Uterus (tissue), 4 donors: ENCODE measurements at places on chromosomes 2 and 18.

DNA sequence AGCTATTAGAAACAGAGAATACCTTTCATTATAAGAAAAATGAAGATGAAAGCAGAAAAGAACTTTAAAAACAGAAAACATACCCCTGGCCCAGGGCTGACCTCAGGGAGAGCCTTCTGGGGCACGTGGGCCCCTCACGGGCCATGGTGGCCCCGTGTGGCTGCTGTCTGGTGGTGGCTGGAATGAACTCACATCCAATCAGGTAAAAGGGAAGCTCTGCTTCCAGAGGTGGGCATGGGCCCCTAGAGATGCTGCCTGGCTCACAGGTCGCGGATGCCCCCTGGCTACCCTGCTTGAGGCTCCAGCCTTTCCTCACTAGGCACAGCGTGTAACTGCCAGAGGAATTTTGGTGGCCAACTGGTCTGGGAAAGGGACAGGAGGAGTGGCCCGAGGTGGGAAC is 16.6 kb downstream of the SNORC start:
- no peak for DNase-seq

DNA sequence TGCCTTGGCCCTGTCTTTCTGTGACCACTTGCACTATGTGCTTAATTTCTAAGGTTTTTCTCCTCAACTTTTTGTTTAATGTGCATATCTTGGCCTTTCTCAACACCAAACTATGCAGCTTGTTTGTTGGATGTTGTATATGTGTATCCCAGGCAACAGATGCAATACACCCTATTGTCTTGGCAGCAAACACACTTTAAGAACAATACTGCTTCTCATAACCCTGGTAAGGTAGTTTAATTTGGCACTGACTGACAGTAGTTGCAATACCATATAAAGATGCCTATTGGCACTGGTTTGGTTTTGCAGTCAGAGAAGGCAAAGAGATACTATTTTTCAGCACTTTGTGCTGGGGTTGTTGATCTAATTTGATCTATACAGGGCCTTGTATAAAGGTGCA is 360.7 kb upstream of the CWC22 start:
- DNase-seq: no peak

GRCh38 chr18:36757991-36758390 is 70.8 kb downstream of the TPGS2 start:
- no peak for DNase-seq

DNA sequence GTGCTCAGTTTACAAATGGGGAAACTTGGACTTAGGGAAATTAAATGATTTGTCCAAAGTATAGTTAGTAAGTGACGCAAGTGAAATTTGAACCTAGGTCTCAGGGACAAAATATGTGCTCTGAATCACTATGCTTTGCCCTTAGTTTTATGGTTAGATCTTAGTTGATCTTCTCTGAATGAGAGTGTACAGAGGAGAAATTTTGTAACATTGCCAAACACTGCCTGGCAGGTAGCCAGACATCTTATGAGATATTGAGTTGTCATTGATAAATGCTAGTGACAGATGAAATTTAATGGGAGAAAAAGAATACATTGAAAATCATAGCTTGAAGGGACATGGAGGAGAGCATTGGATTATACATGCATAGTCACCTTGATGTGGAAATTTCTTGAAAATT is 91.4 kb downstream of the GALNT1 start:
- no peak for DNase-seq

DNA sequence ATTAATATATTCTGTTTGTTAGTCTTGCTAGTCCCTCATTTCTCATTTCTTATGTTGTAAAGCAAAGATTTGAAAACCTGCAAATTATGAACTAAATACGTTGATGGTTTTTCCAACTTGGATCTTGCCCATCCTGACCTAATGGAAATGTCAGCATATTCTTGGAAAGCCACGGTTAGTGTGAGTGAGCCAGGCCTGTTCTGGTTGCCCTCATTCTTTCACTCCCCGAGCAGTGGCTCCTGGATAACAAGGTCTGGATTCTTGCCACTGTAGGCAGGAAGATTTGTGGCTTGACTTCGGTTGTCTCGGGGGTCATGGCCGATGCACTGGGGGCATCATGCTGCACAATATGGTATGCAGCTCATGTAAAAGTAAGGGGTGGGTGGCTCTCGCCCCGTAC is 359.1 kb downstream of the MEIS1 start:
- peak; percentile 39 for DNase-seq

GRCh38 chr18:45891806-45892205 is 66.3 kb downstream of the SIGLEC15 start:
- DNase-seq: no peak

GRCh38 chr2:63790906-63791305 is 50.8 kb upstream of the UGP2 start:
- DNase-seq: peak; percentile 21

GRCh38 chr2:133605011-133605765 is 36.9 kb upstream of the NCKAP5 start:
- DNase-seq: no peak

GRCh38 chr2:119523952-119524694 is at the start of gene SCTR:
Gene SCTR, minus strand, starts transcription at chr2:119524483. Its CDS starts 257 bp downstream, at chr2:119524226.
- no peak for DNase-seq

- no peak for DNase-seq
Observed at GRCh38 chr2:33673937-33674336, 74.8 kb upstream of the FAM98A start.

DNA sequence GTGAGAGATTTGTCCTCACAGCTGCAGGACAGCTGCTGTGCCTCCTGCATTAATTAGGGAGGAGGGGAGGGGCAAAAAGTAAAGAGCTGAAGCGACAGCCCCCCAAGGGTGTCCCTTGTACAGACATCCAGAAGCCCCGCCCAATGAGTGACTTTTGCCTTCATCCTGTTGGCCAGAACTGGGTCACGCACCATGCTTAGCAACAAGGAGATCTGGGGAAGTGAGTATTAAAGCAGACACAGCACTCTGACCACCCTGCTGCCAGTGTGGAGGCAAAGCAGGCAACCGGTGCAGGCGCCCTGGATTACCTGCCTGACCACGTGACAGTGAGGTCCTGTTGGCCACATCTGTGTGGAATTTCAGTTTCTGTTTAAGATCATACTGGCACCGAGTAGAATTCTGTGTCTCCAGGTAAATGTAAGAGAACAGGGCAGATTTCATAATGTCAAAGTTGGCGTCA is 21.5 kb upstream of the BIN1 start:
- no peak for DNase-seq

DNA sequence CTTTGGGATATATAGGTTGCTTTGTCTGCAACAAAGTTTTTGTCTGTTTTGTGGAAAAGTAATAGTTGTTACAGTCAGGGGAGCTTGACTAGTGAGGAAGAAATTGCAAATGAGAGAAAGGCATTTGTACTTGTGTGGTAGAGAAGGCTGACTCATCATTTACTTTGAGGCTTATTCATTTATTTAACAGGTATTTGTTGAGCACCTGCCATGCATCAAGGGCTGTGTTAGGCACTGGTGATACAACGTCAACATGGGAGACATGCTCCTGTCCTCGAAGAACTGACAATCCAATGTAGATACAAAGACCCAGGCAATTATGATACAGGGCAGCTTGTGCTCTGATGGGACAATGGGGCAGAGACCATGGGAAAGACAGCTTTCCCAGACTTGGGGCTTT is 79.5 kb downstream of the UPP2 start:
- DNase-seq: no peak

DNA sequence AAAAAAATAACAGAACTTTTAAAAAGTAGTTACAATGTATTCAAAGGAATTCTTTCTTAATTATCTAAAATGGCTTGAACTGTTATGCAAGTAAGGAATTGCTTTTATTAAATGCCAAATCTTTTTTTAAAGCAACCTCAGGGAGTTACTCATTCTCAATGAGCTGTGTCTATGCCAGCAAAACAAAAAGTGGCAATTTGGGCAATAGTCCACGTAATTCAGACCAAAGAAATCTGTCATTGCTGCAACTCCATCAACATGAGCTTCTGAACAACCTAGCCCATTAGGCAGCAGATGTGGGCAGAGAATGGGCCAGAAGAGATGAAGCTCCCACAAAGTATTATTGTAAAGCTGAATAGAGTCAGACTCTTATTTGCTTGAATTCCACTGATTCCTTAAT is 118.4 kb downstream of the ALK start:
- no peak for DNase-seq

DNA sequence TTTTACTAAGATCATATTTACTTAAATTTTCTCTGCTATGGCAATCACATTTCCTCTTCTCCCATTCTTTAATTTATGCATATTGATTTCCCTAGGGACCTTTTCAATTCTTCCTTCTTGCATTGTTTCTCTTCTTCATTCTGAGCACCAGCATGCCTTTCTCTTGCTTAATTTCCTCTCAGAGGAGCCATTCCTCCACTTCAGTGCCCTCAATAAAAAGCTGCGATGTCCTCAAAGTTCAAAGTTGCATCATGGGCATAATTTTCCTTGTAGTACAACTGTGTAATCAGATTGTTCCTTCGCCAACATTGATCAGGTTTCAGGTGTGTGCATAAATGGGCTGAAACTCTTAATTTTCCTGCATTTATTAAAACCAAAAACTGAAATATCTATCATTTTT is 21.8 kb upstream of the CD226 start:
- DNase-seq: no peak

GRCh38 chr2:102112692-102113665 is 29.6 kb upstream of the IL1R1 start:
- DNase-seq: no peak

GRCh38 chr18:66533693-66534092 is 70.2 kb downstream of the CDH19 start:
- DNase-seq: no peak

GRCh38 chr2:25618676-25619075 is 54.7 kb downstream of the DTNB start:
- DNase-seq: no peak

DNA sequence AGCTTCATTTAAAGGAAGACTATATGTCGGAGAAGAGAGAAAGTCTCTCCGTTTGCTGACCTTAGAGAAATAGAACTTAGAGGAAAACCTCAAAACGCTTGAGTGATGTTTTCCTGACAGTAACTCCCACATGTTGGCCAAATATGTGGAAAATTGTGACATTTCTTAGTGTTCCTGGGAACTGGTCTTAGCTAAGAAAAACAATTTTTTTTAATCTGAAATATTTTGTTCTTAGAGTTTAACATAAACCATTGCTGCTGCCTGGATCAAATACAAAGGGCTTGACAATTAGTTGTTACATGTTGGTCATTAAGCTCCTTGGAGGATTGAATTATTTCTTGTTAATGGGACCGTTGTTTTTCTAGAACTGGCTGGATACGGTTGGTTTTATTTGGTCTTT is 16.3 kb downstream of the DYNC2LI1 start:
- DNase-seq: no peak

GRCh38 chr18:26104035-26104434 is 13.6 kb upstream of the SS18 start:
- no peak for DNase-seq

DNA sequence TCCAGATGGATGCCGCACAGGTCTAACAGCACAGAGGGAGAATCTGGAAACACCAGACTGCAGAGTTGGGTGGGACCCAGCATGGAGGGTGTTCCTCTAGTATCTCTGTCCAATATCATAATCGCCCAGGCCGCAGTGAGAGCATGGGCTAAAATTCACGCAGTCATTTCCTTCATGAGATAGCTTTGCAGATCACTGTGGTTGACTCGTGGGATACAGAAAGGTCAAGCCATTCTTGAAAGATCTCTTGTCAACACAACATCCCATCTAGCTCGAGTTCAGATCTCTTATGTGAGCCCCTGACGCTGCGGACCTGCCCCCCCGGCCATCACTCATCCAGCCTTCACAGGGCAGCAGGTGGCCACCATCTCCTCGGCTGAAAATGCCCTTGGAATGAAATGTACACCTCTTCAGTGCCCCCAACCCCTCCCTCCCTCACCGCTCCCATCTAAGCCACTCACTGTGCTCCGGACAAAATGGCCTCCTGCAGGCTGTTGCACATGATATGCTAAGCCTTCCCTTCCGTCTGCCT is 45.9 kb downstream of the FOSL2 start:
- no peak for DNase-seq
